ENCODE measurements at places on chromosomes 11 and 22.

DNA sequence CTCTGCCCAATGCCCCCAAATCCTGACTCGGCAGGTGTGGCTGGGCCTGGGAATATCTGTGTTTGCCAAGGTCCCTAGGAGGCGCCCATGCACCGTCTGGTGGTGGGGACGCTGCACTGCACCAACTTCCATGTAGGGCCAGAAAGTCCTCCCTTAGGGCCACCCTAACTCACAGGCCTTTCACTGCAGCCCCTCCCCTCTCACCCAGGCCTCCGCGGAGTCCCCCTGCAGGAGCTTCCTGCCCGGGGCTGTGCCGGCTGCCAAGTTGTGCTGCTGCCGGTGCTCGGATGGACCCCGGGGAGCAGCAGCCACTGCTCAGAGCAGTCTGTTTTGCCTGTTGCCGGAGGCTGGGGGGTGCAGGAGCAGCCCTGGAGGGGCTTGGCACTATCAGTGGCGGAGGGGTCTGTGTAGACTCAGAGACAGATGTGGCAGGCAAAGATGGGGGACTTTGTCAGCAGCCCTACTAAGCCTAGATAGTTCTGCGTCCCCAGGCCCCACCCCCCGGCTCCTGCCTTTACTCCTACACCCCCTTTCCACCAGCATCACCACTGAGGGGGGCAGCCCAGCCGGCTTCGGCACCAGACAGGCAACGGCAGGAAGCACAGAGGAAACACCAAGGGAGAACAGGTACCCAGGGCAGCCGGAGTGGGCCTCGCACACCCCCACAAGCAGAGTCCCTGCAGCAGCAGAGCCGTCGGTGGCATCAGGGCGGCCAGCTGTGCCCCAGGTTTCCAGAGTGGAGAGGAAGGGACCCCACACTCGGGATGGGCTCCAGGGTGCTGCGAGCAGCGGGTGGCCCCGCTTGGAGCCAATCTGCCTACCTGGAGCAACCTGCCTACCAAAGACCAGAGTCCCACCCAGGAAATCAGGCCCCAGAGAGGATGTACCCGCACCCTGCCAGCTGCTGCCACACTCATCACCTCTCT is 124.3 kb downstream of the TRIM29 start:
- DNase-seq: no peak

- no peak for DNase-seq
These were observed 4.4 kb upstream of the FAM181B start for GRCh38 chr11:82738091-82738490.

GRCh38 chr11:6438979-6439571 is 1.7 kb downstream of the HPX start:
- DNase-seq: no peak

DNA sequence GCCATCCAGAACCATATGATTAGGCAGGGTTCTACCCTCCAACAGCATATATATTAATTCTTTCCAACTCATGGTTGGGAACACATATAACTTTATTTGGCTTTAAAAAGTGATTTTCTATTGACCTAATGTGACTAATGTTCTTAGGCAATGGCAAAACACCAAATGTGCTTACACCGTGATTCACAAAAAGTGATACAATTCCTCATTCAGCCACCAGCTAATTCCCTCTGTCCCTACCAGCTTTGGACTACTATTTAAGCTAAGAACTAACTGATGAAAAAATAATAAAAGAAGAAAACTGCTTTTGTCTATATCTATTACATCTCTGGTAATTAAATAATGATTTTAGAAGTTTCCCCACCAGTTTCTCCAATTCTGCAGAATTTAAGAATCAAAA is 4.7 kb downstream of the CTSC start:
- no peak for DNase-seq

DNA sequence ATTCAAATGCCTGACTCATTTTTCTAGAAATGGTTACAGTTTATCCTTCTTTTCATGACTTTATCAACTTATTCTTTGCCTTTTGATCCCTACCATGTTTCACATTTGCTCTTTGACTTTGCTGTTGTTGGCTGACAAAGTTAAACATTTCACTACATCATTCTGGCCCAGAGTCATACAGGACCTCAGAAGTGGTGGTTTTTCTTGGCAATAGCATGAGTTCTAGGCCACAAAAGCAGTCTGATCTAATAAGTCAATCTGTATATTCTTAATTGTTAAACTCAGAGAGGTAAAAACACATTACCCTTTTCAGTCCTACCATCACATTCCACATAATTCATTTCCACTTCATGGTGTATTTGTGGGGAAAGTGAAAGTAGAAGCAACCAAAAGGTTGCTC is 763.2 kb upstream of the TENM4 start:
- DNase-seq: no peak

DNA sequence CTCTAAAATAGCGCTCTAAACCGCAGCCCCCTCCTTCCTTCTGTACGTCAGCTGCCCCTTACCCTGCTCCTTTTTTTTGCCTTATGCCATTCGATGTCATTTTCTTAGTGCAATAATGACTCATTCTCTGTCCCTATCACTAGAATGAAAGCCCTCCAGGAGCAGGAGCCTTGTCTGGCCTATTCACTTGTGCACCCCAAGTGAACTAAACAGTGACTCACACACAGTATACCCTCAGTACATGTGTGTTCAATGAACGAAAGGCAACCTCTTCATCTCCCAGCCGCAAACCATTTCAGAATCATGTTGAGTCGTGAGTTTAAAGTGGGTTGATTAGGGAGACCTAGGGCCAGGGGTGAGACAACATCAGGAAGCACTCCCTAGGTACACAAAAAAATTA is 50.7 kb upstream of the SPATA19 start:
- no peak for DNase-seq

DNA sequence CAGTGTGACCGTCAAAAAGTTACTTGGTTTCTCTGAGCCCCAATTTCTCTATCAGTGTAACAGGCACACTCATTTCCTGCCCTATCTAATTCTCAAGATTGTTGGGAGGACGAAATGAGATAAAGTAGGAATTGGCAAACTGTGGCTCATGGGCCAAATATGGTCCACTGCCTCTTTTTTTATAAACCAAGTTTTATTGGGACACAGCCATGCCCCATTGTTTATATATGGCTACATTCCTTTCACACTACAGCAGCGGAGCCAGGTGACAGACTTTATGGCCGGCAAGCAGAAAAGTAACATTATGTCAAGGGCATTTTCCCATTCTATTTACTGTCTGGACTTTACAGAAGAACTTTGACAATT is 116.7 kb upstream of the TIMP3 start:
- no peak for DNase-seq

DNA sequence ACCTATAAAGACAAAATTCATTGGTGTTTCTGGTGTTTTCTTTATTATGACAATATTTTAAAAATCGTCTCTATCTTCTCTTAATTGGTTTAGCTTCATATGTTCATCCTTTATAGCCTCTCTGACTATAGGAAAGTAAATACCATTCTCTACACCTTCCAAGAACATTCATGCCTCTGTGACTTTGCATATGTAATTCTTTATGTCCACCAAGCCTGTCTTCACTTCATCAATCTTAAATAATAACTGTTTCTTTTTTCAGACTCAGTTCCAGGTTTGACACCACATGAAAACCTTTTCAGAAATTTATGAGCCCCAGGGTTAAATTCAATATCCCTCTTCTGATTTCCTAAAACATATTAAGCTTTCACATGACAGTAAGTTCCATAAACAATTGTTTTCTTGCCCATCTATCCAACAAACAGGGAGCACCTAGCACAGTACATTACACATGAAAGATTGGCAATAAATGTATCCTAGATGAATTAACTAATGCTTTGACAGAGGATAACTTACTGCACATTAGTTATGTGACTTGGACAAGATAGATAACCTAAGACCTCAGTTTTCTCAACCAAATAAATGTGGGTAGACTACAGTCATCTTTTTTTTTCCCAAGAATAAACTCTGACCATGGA is 886.1 kb downstream of the LRRC4C start:
- DNase-seq: no peak

GRCh38 chr11:14312736-14313438 is 46.1 kb downstream of the RRAS2 start:
- no peak for DNase-seq

DNA sequence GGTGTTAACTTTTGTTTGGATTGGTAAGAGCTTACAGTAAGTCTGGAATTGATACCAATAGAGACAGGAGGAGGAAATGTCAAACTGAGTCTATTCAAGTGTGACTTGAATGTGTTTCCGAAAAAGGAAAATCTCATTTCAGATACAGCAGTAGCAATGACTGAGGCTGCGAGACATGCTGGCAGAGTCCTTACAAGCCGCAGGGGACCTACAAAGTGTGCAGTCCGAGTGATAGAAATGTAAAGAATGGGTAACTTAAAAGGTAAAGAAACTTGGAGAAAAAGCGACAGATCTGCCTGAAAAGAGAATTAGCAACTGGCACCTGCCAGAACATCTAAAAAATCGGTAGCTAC is 444 bp downstream of the CWF19L2 start:
- no peak for DNase-seq

- DNase-seq: no peak
These were observed 2.9 kb upstream of the NNMT start for GRCh38 chr11:114293201-114293711.

- no peak for DNase-seq
These were observed 115.8 kb upstream of the NECTIN1 start for GRCh38 chr11:119844808-119845207.

DNA sequence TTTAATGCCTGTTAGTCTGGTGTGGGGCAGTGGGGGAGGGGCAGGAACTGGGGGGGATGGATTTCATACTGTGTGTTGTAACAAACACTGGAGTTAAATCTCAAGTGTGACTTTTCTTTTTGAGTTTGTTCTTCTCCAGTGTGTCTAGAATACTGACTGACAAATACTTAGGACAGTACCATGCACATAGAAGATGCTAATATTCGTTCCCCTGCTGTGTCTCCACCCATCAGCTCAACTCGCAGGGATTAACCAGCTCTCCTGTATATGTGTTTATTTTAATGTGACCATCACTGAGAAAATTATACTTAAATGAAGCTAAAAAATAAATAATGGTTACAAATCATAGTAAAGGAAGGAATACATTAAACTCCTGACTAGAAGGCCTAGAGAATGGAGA is 150.9 kb upstream of the E2F8 start:
- no peak for DNase-seq

GRCh38 chr11:72621008-72621610 is 53.1 kb downstream of the PDE2A start:
- DNase-seq: no peak

Measured in stimulated activated CD8-positive, alpha-beta memory T cell treated with anti-CD3 and anti-CD28 coated beads, Interleukin-2, amount 100 ng/mL, for 1 hour (primary cell).